ENCODE measurements at places on chromosomes 6 and 20.

- DNase-seq = no peak
Observed at GRCh38 chr20:33124261-33124660, 43.7 kb upstream of the BPIFA2 start.

DNA sequence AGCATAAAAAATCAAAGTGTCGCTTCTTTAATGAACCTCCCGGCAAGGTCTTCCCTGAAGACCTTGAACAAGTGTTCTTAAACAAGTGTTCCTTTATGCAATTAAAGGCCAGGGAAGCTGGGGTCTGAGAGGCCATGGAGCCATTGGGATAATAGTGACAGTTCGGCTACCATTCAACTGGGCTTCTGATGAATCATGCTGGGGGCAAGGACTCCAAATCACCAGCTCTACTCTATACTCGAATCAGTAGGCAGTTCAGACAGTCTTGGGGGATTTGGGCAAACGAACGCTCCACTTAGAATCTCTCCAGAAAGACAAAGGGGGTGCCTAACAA is 34.7 kb upstream of the EZR start:
- no peak for DNase-seq

DNA sequence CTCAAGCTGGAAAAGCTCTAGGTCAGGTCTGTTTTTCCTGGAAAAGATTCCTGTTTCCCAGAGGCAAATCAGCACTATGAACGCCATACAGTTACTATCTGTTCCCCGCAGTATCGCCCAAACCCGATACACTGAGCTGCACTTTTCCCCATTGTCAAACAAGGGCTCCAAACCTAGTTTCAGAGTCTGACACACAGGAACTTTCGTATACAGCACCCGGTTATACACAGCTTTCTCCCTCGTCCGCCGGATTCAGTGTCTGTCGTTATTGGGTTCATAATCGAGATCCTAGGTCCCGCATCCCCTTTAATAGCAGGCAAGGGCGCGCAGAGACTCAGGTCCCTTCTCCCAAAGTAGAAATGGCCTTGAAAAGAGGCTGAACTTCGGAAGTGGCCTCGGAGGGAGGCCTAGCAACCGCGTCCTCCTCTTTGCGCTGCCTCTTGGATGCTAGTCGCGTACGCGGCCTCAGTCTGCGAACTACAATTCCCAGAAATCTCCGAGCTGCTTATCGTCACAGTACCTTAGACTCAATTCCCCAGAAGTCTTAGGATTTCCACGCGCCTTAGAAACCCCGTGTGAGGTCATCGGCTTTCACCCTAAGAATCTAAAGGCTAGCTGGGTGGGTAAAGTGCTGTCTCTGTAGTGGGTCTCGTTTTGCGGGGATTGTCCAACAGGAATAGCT is 34.2 kb downstream of the ZNF391 start:
- DNase-seq = no peak

- DNase-seq = no peak
Observed at GRCh38 chr6:14738933-14739332, 506.9 kb upstream of the JARID2 start.

DNA sequence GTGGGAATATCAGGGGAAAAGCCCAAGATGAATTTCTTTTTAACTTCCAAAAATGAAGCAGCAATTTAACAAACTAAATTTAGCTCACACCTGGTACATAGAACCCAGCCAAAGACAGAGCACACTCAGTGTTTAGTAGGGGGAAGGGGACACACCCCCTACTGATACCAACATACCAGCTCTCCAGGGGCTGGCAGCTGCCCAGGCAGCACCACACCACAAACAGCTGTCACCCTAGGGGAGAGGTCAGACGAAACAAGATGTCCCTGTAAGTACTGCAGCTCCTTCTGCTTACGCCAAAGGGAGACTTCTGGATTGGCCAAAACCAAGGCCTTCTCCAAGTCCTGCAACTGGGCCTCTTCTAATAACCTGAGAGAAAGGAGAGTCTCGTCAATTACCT is 26.0 kb downstream of the MDN1 start:
- no peak for DNase-seq

DNA sequence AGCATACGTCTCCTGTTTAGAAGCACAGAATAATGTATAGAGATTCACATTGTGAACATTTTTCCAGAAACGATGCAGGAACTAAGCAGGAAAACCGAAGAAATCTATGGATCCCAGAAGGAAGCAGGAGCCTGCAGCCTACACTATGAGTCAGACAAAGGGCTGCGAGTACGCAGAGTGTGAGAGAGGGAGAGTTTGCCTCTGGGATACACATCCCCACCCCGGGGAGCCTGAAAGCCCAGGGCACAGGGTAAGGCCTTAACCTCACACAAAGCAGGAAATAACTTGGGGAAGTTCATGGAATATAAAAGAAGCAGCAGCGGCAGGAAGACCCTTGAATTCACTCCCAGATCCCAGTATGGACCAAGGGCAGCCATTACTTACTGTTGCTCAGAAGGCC is 842.1 kb upstream of the MANEA start:
- DNase-seq = no peak

DNA sequence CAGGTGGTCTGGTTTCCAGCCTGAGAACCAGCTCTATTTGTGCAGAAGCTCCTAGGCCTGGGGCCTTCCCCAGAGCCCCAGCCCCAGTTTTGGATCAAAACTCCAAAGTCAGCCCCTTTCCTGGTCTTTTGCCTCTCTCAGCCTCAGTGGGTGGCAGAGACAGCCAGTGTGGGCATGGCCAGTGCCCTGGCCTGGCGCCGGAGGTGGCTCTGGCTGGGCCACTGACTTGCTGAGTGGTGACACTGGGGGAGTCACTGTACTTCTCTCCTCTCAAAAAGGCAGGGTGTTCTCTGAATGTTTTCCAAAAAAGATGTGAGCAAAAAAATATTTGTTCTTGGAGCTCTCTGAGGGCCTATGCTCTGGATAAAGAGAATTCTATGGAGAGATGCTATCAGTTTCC is 20.0 kb upstream of the MLN start:
- DNase-seq = no peak

DNA sequence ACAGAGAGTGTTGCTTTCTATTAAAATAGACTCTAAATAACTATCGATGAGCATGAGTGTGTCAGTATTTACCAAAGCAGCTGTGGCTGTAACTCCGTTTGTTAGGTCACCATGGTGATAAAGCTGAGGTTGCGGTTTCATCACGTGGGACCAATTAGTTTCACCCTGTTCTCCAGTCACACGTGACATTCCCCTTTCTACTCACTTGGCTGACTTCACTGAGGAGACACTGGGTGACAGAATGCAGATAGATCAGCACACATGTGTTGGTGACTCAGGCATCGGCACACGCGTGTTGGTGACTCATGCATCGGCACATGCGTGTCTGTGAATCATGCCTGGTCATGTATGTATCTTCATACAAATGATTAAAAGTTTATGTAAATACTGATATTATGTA is 285.4 kb downstream of the THBS2 start:
- DNase-seq = no peak

DNA sequence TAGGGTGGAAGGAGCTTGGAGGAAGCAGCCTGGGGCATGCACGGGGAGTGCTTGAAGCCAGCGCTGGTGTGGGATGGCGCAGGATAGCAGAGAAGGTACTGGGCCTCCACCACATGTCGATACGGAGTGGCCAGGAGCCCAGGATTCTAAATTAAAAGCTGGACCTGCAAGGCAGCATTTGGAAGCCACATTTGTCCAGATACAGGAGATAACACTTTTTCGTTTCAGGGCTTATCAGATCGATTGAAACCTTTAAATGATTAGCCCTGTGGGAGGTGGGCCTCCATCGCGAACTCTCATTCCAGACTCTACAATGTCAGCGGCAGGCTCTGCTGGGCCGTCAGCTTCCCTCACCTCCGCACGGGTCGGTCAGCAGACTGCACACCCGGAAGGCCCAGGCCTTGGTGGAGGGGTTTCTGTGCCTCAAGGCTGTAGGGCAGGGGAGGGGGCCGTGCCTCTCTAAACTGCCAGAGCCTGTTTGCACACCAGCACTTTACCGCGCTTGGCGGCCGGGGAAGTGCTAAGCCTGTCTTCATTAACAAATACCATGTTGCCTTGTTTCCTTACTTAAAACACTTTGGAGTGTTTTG is 17.9 kb downstream of the EDN3 start:
- DNase-seq = no peak

DNA sequence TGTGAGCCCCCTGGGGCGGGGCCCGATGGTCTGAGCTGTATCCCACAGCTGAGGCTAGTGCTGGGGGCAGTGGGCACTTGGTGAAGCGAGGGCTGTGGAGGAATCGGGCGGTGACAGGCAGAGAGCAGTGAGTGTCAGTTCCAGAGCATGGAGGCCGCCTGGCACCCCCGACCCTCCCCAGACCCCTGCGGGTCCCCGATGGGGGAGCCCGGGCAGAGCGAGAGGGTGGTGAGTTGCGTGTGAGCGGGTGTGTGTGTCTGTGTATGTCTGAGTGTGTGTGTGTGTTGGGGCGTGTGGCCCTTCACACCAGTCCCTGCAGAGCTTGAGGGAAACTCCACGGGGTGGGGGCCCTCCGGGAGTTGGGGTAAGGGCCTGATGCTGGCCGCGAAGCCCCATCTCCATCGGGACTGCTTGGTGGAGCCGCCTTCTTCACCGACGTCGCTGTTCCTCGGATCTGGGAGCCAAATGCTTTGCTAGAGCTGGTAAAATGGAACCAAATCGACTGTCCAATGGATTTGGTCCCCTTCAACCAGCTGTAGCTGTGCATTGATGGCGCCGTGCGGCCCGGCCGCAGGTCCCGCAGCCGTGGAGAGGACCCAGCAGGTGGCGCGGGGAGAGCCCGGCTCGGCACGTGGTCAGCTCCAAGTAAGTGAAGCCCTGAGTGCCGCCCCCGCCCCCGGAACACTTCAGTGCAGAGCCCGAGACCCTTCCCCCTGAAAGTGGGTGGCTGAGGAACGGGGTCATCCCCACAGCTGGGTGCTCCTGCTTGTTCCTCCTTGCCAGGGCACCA is 77.7 kb upstream of the SLCO4A1 start:
- no peak for DNase-seq

- DNase-seq = no peak
Observed at GRCh38 chr6:5384276-5384675, 123.0 kb downstream of the FARS2 start.

DNA sequence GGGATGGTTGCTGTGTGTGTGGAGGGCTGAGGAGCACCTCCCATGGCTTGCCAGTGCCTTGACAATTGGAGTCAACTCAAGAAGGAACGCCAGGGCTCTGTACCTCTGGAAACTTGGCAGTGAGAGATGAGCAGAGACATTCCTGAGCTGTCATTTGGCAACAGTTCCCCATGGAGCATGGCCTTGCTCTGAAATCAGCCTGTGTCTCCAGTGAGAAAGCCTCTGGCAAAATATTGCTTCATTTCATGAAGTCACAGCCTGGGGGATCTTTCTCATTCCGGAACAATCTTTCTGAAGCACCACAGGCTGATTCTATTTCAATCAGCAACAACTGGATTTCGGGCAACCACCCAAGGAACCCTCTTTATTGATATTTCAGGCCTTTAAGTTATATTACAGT is 52.2 kb upstream of the FNDC1 start:
- no peak for DNase-seq

DNA sequence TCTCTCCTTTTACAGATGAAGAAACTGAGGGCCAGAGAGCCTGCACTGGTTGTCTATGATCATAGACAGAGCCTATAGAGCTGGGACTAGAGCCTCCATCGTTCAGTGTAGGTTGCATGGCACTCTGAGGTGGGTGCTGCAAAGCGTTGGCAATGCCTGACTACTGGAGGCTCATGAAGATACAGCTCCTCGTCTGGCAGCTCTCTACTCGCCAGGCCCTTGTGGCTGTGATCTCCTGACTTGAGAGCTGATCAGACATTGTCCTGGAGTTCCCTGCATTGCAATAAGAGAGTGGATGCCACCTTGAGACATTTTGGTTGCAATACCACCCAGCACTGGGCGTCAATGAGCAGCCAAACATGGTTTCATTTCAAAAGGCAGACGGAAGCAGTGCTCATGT is 270.1 kb upstream of the ARID1B start:
- no peak for DNase-seq

DNA sequence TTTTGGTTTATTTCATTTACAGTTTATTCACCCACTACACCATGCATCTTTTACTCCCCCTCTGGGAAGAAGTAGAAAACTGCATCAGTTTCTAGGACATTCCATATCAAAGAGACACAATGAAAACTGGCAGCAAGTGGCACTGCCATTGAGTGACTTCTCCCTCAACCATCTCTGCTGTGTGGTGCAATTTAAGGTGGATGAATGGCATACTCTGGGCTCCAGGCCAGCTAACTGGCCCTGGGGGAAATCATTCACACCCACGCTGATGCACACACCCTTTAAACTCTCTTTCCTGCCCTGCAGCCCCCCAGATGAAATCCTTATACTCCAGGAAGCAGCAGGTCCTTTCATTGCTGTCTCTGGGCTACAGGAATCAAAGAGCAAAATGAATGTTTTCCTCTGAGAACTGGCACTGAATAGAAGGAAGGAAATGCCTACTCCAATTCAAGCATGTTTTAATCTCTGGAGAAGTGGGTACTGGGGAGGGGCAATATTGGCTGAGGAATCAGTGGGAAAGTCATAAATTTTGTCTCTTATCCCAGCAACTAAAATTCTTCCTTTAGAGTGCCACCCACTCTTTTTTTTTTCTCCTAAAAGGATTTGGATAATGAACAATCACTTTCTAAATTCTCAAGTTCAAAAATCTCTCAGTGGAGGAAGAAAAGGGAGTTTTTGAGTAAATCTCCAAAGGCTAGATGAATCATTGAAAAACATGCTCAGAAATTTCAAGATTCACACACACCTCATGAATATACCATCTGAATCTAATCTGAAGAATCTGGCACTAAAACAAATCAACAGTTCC is 16.9 kb upstream of the RFPL4B start:
- no peak for DNase-seq

DNA sequence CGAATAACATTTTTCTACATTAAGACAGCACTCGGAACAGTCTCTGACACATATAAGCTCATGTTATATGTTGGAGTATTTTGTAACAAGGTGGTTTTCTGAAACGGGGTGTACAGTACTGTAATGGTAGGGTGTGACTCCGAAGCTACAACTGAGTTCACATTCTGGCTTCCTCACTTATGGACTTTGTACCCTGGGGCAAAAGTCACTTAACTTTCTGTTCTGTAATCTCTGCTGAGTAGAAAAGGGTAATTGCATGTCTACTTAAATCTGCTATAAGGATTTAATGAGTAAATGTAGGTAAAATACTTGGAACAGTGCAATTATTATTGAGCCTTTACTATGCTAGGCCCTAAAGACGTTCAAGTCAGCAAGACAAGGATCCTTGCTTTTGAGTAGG is 4.7 kb upstream of the LTV1 start:
- DNase-seq = no peak

- no peak for DNase-seq
Observed at GRCh38 chr6:1182722-1183521, 129.0 kb upstream of the FOXQ1 start.

GRCh38 chr20:6612606-6612923 is 154.9 kb upstream of the BMP2 start:
- DNase-seq = no peak

DNA sequence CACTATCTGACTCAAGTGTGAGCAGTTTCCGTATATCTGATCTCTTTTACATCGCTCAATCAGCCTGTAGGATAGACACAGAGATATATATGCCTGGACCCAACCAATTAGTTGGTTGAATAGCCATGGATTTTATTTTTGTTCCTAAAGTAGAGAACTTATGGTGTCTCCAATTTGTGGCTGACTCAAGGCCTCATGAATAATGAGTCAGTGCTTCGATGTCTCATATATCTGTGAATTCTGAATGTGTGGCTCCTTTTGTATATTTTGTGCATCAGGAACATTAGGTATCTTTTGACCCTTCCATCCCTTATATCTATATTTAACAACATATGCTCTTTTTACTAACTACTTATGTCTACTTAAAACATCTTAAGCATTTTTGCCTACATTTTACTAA is 64.5 kb downstream of the OR2B2 start:
- DNase-seq = no peak

GRCh38 chr6:168615837-168616236 is 174.9 kb downstream of the SMOC2 start:
- DNase-seq = no peak
